ENCODE measurements at places on chromosomes 16 and 17.

- DNase-seq, result no peak
These were observed 319.5 kb upstream of the SOX9 start for GRCh38 chr17:71801301-71801700.

DNA sequence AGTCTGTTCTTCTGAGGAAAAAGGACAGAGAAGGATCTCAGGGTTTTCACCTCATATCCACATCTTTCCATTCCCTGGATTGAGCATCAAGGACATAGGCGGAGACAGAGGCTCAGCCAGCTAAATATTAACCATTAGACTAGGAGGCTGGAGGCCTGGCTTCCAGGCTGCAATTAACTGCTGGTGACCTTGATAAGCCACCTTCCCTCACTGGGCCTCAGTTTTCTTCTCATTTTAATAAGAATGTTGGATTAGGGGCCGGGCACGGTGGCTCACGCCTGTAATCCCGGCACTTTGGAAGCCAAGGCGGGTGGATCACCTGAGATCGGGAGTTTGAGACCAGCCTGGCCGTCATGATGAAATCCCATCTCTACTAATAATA lies 25.6 kb upstream of the CNOT1 start:
- no peak for DNase-seq

- DNase-seq, result no peak
These were observed 26.8 kb downstream of the MED13 start for GRCh38 chr17:62038248-62038647.

GRCh38 chr16:80144191-80144590 lies 396.6 kb upstream of the DYNLRB2 start:
- DNase-seq, result no peak

GRCh38 chr16:73010150-73010676 lies 37.7 kb downstream of the ZFHX3 start:
- DNase-seq, result peak; percentile 21

GRCh38 chr17:49456183-49456965 lies 38.7 kb upstream of the NGFR start:
- DNase-seq, result no peak

- no peak for DNase-seq
These were observed 336.8 kb upstream of the MON1B start for GRCh38 chr16:76854234-76854633.

GRCh38 chr17:4795168-4795567 lies 796 bp upstream of the PSMB6 start:
- DNase-seq, result no peak

DNA sequence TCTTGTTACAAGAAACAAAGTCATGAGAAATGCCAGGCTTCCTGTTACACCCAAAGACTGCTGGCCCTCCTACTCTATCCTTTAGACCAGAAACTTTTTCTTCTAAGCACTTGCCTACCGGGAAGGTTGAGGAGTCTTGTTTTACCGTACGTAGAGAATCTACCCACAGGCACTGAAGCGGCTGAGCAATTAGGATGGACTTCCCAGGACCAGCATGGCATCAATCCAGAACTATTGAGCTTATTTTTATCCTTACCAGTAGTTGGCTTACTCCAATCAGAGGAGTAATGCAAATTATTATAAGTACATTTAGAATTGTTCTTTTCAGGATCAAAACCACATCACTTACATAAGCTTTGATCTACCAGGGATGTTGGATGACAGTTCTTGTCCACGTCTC lies 25.6 kb downstream of the CEP95 start:
- no peak for DNase-seq

DNA sequence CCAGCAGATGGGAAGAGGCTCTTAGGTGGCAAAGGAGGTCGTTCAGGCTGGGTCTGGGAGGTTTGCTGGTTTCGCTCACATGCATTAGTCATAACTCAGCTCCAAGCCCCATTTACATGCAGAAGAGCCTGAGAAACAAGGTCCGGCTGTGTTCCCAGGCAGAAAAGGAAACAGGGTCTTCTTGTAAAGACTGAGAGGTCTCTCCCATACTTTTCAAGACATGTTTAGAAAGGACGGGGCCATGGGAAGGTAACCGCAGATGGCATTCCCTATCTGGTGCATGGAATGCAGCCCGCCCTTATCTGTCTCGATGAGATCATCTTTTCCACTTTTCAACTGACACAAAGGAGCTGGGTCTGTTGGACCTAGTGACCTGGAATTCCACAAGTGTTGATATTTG lies 389.0 kb upstream of the CDH11 start:
- DNase-seq, result no peak

GRCh38 chr17:19320876-19321275 lies 41.6 kb downstream of the B9D1 start:
- DNase-seq, result no peak

DNA sequence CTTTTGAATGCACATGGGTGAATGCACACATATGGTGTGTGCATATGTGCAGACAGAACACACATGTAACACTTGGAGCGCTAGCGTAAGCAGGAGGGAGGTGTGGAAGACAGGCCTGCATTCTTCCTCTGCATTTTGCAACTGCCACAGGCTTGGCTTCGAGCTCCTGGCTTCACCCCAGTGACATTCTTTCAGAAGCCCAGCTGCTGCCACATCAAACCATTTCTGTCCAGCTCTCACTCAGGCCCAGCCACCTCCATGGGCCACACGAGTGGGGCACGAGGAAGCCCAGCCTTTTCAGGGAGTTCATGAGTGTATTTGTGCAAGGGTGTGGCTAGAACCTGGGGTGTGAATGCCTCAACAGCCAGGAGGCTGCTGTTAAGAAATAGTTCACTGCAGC lies 18.8 kb downstream of the LGALS3BP start:
- no peak for DNase-seq

DNA sequence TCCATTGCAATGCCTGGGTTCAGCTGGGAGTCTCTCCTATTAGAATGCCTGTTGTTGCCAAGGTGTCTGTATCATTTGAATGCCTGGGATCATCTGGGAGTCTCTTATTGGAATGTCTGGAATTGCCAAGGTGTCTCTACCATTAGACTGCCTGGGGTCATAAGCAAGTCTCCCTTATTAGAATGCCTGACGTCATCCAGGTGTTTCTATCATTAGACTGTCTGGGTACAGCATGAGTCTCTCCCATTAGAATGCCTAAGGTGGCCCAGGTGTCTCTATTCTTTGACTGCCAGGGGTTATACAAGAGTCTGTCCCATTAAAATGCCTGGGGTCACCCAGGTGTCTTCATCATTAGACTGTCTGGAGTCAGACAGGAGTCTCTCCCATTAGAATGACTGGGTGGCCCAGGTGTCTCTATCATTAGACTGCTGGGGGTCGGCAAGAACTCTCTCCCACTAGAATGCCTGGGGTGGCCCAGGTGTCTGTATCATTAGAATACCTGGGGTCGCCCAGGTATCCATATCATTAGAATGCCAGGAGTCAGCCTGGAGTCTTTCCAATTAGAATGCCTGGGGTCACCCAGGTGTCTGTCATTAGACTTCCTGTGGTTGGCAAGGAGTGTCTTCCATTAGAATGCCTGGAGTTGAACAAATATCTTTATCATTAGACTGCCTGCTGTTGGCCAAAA lies 2274.0 kb downstream of the TP53TG3F start:
- DNase-seq, result no peak

DNA sequence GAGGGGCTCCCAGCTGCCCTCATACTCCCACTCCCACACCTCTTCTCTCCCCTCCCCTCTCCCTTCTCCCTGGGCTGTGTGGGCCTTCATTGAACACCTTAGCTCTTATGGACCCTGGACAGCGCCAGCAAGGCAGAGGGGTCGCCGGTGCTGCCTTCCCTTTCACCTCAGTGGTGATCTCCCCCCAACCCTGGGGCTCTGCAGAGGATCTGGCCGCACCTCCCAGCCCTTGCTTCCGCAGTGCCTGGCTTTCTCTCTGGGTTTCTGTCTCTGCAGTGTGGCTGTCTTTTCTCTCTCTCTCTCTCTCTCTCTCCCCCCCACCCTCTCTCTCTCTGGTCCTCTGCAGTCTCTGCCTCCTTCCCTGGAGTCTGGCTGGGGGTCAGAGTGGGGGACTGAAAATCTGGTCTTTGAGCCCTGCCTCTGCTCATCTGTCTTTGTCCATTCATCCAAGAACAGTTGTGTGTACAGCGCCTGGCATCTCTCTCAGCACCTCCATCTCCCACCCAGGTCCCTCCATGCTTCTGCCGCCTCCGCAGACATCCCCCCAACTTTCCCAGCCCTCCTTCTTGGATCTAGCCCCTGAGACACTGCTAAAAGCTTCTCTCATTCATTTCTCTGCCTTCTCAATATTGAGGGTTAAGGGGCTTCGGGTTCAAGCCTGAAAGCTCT lies 1.1 kb downstream of the SEZ6L2 start:
- DNase-seq, result no peak

GRCh38 chr17:56715613-56716357 lies 117.9 kb downstream of the C17orf67 start:
- DNase-seq, result peak; percentile 95

DNA sequence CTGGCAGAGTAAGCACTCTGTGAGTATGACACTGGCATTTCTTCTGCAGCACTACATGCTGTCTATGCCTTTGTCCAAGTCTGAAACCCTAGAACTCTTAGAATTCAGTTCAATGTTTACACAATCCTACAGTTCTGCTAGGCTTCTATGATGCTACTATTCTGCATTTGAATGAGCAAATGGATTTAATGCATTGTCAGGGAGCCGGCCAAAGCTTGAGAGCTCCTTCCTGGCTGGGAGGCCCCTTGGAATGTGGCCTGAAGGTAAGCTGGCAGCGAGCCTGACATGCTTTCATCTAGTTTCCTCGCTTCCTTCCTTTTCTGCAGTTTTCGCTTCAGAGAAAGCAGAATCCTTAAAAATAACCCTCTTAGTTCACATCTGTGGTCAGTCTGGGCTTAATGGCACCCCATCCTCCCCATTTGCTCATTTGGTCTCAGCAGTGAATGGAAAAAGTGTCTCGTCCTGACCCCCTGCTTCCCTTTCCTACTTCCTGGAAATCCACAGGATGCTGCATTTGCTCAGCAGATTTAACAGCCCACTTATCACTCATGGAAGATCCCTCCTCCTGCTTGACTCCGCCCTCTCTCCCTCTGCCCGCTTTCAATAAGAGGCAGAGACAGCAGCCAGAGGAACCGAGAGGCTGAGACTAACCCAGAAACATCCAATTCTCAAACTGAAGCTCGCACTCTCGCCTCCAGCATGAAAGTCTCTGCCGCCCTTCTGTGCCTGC lies at the start of gene CCL2:
CCL2 (plus strand) TSS at position 635 of the 730 bp plus-strand sequence; CDS start at position 700, 65 bp downstream.
- peak; percentile 68 for DNase-seq

GRCh38 chr17:40004712-40005111 lies 10.5 kb upstream of the CSF3 start:
- no peak for DNase-seq

DNA sequence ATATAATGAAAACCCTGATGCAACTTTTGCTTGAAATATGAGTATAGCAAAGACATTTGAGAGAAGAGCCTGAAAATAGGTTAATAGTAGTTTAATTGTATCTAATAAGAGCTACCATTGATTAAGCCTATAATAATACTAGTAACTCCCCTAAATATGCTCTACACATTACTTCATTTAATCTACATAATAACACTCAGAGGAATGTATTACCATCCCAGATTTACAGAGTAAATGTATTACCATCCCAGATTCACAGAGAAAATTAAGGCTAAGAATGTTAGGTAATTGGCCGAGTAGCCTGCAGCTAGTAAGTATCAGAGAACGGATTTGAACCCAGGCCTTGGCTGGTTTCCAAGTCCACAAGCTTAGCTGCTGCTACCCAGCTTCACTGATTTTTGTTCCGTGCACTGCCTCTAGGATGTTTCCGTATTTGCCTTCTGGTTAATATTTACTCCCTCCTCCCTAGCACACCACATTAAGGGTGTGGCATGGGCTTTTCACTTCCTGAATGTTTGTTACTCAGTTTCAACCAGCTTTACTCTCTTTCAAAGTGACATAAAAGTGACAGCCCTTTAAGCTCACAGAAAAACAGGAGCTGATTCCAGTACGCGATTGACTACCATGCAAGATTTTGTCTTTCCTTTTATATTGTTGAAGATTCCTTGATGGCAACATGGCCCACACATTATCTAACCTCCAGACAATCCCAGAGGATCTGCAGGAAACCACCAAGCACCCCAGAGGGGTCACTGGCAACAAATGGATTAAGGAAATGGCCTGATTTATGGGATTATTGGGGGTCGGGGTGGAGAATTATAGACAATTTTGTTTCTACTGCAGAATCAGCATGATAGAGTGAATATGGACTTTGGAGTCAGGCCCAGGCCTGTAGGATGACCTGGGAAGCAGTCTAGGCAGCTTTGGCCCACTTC lies 26.7 kb upstream of the TOX3 start:
- DNase-seq, result no peak

DNA sequence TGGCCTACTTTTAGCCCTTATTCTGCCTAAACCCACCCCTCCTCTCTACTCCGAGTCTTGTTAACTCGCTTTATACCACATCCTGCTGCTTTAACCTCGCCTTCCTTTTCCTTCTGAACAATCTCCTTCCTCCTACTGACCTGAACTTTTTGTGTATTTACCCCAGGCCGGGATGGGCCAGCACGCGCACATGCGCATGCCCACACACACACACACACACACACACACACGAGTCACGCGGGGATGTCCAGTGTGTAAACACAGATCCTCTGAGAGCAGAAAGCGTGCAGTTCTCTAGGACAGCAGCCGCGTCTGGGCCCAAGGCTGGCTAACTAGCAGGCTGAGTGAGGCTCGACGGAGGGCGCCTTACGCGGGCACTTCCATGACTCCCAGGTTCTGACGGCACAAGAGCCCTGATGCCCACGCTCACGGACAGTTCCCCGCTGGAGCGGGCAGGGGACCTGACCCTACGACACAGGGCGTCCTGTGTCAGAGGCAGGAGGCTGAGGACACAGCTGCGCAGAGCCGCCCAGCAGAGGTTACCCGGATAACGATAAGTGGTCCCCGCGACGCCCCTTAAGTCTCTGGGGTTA lies 610 bp downstream of the PIK3R5 start:
- DNase-seq, result no peak

DNA sequence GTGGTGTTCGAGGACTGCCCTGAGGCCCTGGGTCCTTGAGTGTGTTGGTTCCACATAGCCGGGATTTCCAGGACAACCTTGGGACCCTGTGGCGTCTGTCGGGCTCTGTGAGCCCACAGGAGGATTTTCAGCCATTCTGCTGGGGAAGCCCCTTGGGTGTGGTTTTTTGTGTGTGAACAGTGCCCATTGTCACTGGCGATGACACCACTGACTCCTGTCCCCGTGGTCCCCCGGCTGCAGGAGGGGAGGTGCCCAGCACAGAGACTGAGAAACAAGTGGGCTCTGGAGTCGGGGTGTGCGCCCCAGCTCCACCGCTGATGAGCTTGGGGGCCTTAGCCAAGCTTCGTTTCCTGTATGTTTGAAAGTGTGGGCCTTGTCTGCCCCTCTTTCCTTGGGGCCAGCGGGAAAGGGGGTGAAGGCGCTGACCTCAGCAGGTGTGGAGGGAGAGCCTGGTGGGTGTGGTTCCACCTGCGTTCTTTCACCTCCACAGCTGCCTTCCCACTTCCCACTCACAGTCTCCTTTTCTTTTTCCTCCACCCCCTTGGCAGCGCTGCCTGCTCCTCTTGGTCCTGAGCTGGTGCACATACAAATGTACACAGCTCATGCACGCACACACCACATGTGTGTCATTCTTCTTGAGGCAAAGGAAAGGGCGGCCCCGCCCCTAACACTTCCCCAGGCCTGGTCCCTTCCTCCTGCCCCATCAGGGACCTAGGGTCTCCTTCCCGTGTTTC lies 16.1 kb downstream of the MGRN1 start:
- DNase-seq, result no peak

- DNase-seq, result no peak
These were observed 4.7 kb upstream of the PIPOX start for GRCh38 chr17:29038085-29038795.
